ENCODE measurements at places on chromosomes 12 and 14.

DNA sequence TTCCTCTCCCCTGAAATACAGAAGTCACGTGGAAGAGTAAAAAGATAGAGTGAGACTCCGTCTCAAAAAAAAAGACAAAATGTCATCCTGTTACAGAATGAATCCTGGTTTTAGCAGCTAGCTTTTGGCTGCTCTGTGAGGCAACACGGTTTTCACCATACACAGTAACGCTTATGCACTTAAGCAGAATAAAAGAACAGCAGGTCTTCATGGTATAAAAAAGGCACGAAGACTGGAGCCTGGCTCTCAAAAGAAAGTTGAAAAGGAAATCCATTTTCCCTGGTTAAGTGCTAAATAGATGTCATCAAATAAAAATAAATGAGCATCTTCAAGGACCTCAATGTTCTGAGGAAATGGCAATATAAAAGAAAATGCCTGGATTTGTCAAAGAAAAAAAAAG is 444.1 kb downstream of the IPO8 start:
- no peak for DNase-seq

GRCh38 chr14:23351681-23352505 is 794 bp downstream of the SLC22A17 start:
- DNase-seq, result peak; percentile 75

DNA sequence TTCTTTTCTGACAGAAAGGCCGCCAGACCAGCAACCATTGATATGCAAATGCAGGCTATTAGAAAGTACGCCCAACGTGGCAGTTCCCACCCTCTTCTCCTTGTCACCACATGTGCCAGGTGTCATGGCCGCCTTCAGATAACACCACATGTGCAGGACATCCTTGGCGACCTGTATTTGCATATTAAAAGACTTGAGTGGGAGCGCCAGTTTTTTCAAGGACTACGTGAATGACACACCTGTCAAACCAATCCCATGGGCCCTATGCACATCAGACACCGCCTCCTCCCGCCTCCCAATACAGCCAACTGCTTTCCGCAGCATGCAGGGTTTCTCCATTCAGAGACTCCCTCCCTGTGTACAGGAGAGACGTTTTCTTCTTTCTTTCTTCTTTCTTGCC is 318.6 kb upstream of the FAR2 start:
- DNase-seq, result no peak

DNA sequence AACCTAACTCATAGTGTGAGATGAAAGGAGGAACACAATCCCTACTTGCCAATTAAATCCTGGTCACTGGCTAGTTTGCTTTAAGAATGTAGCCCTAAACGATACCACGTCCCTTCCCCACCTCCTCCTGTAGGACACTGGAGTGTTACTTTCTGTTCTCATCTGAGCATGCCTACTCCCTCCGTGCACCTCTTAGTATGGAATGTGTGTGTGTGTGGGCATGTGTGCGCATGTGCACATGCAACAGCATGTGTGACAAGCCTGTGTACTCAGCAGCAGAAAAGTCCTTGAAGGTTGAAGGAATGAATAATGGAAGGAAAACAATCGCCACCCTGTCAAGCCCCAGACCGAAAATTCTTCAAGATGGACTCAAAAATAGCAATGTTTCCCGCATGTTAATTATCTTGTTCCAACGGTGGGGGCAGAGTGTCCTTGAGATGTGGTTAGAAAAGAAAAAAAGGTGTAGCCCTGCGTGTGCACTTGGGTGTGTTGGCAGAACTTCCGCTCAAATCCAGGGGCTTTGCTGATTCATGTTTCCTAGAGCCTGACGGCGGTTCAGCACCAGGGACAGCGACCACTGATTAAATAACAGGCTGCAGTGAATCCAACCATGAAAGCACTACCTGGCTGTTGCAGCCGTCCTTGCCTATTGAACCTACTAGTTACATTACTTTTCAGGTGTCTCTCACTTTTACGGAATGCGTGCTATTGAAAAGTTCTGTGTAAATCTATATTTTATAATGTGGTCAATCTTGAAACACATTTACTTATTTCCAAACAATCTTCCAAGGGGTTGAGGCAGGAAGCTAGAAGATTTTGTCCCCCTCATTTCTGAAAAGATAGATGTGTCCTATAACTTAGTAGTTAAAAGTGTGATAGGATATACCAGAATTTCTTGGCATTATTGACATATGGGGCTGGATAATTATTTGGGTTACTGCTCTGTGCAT is 79.8 kb downstream of the SRRM4 start:
- no peak for DNase-seq

DNA sequence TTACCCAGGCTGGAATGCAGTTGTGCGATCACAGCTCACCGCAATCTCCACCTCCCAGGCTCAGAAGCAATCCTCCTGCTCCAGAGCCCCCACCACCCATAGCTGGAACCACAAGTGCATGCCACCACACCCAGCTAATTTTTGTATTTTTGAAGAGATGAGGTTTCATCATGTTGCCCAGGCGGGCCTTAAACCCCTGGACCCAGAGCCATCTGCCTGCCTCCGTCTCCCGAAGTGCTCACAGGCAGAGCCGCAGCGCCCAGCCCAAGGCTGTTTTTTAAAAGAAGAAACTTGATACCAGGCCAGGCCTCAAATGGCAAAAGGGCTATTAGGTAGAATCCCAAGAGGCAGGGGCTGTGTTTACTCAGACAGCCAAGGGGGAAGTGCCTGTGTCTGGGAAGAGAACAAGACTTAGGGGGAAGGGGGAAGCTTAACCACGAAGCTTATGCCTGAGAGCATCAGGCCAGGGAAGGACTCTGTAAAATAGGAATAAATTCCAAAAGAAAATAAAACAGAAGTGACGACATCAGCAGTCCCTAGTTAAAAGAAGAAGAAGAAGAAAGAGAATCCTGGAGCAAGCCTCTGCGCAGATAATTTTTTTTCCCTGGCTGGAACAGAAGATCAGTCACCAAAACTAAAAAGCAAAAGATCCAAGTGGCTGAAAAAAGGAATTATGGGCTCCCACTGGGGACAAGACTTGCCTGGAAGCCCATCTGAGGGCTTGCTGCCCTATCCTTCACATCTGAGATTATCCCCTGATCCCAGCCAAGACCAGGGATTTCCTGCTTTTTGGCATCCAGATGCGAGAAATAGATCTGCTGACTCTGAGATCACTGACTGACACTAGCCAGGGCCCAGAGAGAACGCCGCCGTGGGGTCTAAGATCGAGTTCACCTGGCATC is 170.5 kb downstream of the NDUFA12 start:
- DNase-seq, result peak; percentile 83

GRCh38 chr14:71006200-71006563 is 98.9 kb downstream of the PCNX1 start:
- no peak for DNase-seq

- no peak for DNase-seq
These were observed 86.2 kb downstream of the TSPAN8 start for GRCh38 chr12:71071536-71072097.

- DNase-seq, result no peak
These were observed 424.2 kb downstream of the ETNK1 start for GRCh38 chr12:23049180-23049579.

- no peak for DNase-seq
These were observed 504.9 kb downstream of the DIO2 start for GRCh38 chr14:79706382-79706781.

DNA sequence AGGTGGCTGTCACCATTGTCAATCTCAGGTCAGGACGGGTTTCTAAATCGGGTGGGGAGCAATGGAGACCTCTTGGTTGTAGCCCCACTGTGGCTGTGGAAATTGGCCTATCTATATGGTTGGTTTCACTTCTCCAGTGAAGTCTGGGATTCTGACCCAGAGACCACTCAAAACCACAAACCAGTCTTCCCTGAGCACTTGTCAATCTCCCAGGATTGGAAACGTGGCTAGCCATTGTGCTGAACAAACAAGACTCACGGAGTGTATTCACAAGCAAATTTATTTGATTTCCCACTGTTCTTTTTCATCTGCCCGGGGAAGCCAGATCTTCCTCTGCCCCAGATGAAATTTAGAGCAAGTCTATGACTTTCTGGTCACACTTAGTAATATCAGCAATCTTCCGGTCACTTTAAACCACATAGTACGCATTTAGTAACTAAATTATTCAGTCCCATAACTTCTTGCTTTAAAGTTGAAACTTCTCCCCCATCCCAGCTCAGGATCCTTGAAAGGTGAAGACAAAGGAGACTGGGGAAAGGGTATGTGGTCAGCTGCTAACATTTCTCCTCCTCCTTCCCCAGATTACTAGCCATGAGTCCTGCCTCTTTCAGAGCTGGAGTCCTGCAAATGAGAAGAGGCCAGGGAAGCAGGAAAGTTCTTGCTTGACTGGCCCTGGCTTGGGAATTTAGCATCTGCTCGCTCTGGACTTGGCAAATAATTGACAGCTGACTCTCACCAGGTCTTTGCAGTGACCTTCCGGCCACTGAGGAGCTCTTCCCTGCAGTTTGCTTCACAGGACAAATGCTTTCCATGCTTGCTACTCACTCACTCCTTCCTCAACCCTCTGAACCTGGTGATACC is 123.2 kb upstream of the MAX start:
- DNase-seq, result no peak

Measured in NCI-H524 (cell line).